ENCODE measurements at places on chromosomes 4 and X. TPM values are rescaled to one million over a fixed set of nuclear protein-coding genes. Genes with fewer than 3 reads are reported as not detected.

GRCh38 chr4:147891476-147892115 lies 159.7 kb downstream of the ARHGAP10 start:
- H3K4me1 ChIP-seq = no peaks in the 10 kb centered on the region
- H3K4me3 ChIP-seq = no peak overlapping the region
- no peaks in the 10 kb centered on the region for H3K27me3 ChIP-seq
- H3K36me3 ChIP-seq = no peaks in the 10 kb centered on the region

Gene IL1RAPL1
- 6.2 TPM for total RNA-seq

- no peak overlapping the region for H3K4me3 ChIP-seq
- no peak for DNase-seq
- no peaks in the 10 kb centered on the region for H3K27me3 ChIP-seq
- no peaks in the 10 kb centered on the region for H3K36me3 ChIP-seq
- H3K4me1 ChIP-seq = no peaks in the 10 kb centered on the region
Measured at GRCh38 chr4:151184523-151185458, 85.4 kb downstream of the RPS3A start.

Gene TSPAN7
- total RNA-seq = 69.7 TPM

All from uterus (tissue), 4 donors.